Dermis blood vessel endothelial cell (primary cell): ENCODE measurements at places on chromosomes 5 and 9. TPM values are rescaled to one million over a fixed set of nuclear protein-coding genes. Genes with fewer than 3 reads are reported as not detected.
A peak's percentile ranks its signal among the peaks of the same experiment; 100 is the strongest.

DNA sequence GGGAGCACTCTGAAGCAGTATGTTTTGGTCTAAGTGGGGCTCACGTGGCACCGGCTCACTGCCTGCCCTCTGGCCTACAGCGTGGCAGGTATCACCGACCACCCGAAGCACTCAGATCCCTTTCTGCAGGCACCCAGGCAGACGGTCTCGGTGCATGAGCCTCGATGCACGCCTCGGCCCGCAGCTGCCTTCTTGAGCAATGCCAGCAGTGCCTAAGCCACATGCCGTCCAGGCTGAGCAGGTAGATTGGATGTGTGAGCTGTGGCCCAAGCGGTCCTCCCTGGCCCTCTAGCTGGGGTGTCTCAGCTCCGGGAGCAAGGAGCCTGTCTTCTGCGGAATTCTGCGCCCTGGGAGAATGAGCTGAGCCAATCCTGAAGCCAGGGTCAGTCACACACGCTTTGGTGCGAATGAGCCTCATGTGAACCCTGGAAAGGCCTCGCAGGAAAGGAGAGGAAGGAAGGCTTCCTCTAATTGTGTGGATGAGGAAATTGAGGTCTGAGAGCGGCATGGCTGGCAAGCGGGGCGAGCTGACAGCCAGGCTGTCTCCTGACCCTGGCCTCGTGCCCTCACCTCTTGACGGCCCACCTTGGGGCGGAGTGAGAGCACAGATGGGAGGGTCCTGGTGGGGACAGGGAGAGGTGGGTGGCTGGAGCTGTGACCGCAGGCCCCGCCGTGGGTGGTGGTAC lies 14.4 kb downstream of the RXRA start:
- peak; percentile 93 for DNase-seq

GRCh38 chr5:159405611-159406031 lies 75.3 kb upstream of the IL12B start:
- DNase-seq: no peak

- DNase-seq: no peak
These were observed 376.6 kb downstream of the EFNA5 start for GRCh38 chr5:107294211-107294550.

DNA sequence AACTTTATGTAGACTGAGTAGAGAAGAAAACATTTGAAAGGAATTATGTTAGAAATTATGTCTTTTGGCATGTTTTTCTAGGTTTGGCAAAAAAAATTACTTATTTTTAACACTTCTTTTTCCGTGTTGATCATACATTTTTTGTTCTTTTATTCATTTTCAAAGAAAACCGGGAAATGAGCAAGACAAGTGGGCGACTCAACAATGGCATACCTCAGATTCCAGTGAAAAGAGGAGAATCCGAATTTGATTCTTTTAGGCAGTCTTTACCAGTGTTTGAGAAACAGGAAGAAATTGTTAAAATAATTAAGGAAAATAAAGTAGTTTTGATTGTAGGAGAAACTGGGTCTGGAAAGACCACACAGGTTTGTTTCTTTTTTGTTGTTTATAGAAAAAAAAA lies 12.9 kb downstream of the YTHDC2 start:
- DNase-seq: peak; percentile 68

Gene PRR16
- total RNA-seq: not detected in 2 replicates

Gene FOXD4
- 0.05 and 0.17 TPM in 2 replicates for total RNA-seq

- DNase-seq: no peak
These were observed 260.7 kb upstream of the ARRDC3 start for GRCh38 chr5:91643797-91644196.

GRCh38 chr5:76402886-76403765 lies at the start of gene IQGAP2:
Gene IQGAP2 (plus strand): TSS chr5:76403285. CDS start chr5:76403546, 261 bp downstream.
- DNase-seq: peak; percentile 73

Gene ANKRD55
- total RNA-seq: 1.2 and 3.2 TPM in 2 replicates

- DNase-seq: no peak
These were observed 1845.9 kb downstream of the MAT2B start for GRCh38 chr5:165351342-165351741.

DNA sequence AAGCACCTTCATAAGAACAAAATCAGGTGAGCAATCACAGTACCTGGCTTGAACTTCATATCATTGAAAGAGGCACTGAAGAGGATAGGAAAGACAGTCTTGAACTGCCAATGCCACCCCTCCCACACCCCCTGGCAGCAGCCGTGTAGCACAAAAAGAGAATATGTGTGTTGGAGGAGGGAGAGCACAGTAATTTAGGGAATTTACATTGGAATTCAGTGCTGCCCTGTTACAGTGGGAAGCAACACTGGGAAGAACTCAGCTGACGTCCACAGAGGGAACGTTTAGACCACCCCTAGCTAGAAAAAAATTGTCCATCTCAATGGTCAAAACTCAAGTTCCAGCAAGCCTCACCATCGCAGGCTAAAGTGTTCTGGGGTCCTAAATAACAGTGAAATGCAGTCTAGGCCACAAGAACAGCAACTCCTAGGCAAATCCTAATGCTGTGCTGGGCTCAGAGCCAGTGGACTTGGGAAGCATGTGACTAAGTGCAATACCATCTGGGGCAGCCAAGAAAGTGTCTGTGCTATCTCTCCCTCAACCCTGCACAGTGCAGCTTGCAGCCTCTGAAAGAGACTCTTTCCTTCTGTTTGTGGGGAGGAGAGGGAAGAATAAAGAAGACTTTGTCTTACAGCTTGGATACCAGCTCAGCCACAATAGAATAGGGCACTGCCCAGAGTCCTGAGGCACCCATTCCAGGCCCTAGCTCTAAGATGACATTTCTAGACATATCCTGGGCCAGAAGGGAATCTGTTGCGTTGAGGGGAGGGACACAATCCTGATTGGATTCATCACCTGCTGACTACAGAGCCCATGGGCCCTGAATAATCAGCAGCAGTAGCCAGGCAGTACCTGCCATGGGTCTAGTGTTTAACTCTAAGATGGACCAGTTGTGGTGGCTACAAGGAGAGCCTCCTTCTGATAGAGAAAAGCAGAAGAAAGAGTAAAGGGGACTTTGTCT lies 62.1 kb upstream of the VLDLR start:
- peak; percentile 18 for DNase-seq

Gene CCIN
- total RNA-seq: under 0.01 and 0.19 TPM in 2 replicates

- no peak for DNase-seq
These were observed 49.1 kb downstream of the DOCK2 start for GRCh38 chr5:169686137-169686536.

Gene SREK1IP1
- 12.1 and 13.4 TPM in 2 replicates for total RNA-seq

- peak; percentile 53 for DNase-seq
These were observed 110.1 kb upstream of the LRRTM2 start for GRCh38 chr5:138985256-138985655.

GRCh38 chr9:93059011-93059714 lies 662 bp downstream of the SUSD3 start:
- no peak for DNase-seq

DNA sequence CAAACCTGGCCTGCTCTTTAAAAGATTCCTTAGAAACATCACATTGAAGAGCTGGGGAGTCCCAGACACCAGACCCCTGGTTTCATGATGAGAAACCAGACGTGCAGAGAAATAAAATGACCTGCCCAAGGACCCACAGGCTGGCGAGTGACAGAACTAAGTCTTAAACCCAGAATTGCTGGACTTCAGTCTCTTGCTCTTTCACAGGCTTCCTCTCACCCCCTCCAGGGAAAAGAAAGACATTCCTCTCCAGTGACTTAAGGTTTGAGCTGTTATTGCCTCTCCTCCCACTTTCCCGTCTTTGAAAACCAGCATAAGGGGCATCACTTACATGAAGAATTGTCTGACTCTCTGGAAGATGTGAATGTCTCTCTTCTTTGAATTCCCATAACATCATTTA lies 535.2 kb downstream of the IRX1 start:
- no peak for DNase-seq

- peak; percentile 9 for DNase-seq
These were observed 142.7 kb downstream of the PRKACG start for GRCh38 chr9:68871236-68871635.

DNA sequence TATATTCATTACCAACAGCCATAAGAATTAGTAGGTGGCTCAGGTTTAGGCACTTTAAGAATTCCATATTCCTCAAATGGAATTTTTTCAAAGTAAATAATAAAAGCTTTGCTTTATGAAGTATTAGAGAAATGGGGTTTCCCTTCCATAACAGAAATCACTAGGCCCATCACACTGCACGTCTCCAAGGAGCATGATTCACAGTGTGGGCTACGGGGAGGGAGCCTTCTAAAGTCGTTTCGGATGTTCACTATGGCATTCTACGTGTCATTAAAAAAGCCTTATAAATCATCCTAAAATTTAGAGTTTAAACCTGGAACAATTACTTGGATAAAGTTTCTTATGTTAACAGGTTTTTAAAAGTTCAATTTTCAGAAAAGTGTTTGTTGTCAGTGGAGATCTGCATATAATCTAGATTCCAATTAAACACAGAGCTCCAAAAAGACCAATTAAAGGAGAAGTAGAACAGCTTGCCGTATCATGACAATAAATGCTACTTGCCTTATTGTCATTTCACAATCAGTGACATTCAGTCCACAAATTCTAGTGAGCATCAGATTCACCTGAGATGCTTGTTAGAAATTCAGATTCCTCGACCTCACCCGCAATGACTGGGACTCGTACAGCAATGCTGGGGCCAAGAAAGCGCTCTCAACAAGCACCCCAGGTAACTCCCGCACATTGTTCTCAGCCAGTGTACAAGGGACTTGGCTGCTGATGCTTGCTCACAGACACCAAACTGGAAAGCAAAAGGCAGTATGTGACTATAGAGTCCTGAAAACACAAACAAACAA lies 115.7 kb downstream of the NFIB start:
- no peak for DNase-seq

Gene SNCAIP
- total RNA-seq: 35.9 and 93.1 TPM in 2 replicates

Gene TRIM7
- total RNA-seq: 2.7 and 5.2 TPM in 2 replicates

Gene OGN
- not detected in 2 replicates for total RNA-seq

GRCh38 chr5:140555747-140556312 lies 1.4 kb downstream of the SRA1 start:
- DNase-seq: no peak

DNA sequence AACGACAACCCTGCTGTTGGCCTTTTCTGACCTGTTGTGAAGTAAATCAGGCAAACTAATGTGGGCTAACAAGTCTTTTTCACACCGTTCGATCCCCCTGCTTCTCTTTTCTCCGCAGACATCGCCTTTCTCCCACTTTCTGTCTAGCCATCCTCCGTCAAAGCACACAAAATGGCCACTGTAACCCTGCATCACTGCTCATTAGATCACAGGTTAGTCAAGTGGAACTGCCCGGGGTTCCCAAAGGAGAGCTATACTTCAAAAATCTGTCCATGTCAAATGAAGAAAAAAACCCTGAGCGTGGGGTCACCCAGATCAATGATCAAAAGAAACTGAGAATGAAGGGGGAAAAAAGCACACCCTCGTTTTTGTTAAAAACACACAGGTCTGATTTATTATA lies 212.1 kb downstream of the ARL15 start:
- no peak for DNase-seq

- peak; percentile 75 for DNase-seq
These were observed 29.5 kb downstream of the TGFBI start for GRCh38 chr5:136058039-136058971.

DNA sequence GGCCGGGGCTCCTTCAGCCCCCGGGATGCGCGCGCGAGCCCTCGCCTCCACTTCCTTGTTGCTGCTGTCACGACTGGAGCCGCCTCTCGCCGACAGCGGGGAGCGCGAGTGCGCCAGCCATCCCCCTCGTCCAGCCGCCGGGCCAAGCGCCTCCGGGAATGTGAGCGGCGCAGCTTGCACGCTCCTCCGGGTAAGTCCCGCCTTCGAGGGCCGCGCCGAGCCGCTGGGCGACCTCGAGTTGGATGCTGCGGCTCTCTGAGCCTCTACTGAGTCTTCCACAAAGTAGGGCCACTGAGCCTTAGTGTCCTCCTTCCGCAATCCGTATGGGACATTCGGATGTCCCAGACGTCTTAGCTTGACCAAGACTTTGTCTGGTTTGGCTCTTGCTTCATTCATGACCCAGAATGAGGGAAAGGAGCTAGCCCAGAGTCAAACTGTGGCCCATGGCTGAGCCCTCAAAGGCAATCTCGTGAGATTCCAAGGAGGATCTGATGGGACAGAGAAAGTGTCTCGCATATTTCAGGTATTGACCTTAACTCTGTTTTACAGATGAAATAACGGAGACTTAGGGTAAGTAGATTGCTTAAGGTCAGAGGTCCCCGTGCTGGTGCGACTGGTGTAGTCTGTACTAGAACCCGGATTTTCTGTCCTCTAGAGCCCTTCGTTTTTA lies 586 bp downstream of the HMGXB3 start:
- DNase-seq: peak; percentile 61

- no peak for DNase-seq
These were observed 11.5 kb downstream of the EGFL7 start for GRCh38 chr9:136673975-136674785.

Gene DAB2
- 118 and 129 TPM in 2 replicates for total RNA-seq

Gene IGFBPL1
- 0.17 and 0.23 TPM in 2 replicates for total RNA-seq

DNA sequence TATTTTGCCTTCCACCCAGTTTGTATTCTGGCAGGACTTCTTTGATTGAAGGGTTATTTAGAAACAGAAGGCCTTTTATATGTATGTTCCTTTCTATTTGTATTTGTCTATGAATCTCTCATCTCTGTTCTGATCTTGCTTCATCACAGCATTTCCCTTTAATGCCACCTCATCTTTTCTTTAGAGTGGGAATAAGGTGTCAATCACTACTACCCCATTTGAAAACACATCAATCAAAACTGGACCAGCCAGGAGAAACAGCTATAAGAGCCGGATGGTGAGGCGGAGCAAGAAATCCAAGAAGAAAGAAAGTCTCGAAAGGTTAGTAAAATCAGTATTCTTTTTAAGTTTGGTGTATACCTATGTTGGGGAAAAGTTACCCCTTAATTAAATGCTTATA lies 36.3 kb downstream of the CD180 start:
- DNase-seq: no peak

DNA sequence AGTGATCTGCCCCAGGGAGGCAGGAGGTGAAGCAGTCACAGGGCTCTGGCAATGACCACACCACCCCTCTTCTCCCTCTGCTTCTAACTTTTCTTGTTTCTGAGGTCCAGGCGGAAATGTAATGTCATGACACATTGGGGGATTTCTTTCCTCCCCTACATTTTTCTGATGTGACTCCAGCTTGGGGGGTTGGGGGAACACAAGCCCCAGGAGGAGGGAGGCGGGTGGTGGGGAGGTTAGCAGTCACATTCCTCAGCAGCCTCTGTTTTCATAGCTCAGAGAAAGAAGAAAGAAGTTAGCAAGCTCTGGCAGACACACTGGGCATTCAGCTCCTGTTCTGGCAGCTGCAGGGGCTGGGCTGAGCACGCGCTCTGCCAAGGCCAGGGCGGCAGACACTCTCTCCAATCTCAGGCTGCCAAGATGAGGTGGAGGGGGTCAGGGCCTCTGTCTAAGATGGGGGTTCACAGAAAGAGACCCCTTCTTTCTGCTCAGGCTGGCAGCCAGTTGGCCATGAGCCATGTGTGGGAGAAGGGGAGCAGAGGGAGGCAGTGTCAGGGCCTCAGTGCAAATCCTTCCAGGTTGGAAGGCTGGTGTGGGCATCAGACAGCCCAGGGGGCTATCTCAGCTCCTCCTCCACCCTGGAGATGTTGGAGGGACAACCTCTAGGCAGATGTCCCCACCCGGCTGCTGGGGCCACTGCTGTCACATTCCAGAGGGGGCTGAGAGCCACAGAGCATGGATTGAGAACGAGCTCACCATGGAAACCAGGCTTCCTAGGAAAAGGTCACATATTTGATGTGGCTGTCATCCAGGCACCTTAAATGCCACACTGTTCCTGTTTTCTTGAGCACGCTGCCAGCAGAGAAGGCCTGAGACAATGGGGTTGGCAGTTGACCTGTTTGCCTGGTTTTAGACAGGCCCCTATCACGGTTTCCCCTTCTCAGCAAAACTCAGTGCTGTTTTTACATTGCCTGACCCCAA lies 20.1 kb upstream of the PFDN1 start:
- DNase-seq: peak; percentile 91

Gene TLX3
- not detected in 2 replicates for total RNA-seq
